ENCODE measurements at places on chromosomes 1 and 21. TPM values are rescaled to one million over a fixed set of nuclear protein-coding genes. Genes with fewer than 3 reads are reported as not detected.

DNA sequence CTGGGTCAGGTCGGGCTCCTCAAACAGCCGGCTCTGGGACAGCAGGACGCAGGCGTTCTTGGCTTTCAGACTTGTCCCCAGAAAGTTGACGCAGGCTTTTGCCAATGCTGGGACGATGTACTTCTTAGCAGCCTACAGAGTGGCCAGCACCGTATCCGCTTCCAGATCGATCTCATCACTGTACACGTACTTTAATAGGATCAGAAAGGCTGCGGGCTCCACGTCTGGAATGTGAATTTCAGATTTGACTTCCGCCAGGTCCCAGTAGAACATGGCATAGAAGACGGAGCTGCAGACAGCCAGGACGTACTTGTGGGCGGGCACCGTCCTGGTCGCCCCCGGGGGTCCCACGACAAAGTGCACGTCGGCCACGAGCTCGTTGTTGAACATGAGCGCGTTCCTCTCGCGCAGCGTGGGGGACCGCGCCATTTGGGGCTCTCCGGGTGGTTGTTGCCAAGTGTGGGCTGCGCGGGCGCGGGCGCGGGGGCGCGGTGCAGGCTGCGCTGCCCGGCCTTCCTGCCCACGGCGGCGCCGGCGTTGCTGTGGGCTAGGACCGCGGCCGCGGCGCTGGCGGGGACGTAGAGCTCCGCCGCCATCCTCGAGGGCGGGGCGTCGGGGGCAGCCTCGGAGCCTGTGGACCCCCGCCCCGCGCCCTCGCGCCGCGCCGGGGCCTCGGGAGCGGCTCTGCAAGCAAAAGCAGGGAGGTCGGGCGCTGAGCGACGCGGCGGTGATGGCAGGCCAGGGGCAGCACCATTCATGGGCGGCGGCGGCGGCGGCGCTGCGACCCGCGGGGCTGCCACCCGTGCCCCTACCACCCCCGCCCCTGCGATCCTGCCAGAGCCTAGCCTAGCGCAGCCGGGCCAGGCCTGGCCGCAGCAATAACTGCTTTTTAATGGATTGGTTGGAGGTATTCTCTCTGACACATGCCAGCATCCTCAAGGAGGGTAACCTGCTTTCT lies 10.6 kb downstream of the CNR2 start:
- peaks cover 55% of the 10 kb centered on the region for H3K27me3 ChIP-seq
- H3K4me3 ChIP-seq: no peak overlapping the region
- no peak overlapping the region for H3K27ac ChIP-seq

- H3K4me1 ChIP-seq: no peaks in the 10 kb centered on the region
- H3K4me3 ChIP-seq: no peak overlapping the region
- H3K27me3 ChIP-seq: peaks cover 1% of the 10 kb centered on the region
- no peak for DNase-seq
- no peaks in the 10 kb centered on the region for H3K36me3 ChIP-seq
These were observed 62.3 kb downstream of the CCDC185 start for GRCh38 chr1:223455470-223455869.

DNA sequence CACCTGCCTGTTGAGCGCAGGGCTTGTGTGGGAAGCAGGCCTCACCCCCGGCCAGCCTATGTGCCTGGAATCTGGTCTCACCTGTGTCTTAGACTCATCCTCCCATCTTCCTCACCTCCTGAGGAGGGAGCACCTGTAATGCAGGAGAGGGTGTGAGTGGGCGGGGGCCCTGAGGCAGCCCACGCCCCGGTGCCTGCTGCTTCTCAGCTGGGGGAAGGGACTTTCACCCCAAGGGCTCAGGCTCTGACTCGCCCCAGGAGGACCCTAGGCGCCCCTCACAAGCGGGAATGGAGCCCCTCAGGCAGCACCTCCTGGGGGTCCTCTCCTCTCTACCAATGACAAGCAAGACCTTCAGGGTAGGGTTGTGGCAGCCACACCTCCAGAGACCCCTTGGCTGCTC lies 6.7 kb upstream of the ZNF670 start:
- no peak for DNase-seq
- H3K36me3 ChIP-seq: peaks cover 2% of the 10 kb centered on the region
- H3K27me3 ChIP-seq: peaks cover 6% of the 10 kb centered on the region
- H3K4me1 ChIP-seq: no peaks in the 10 kb centered on the region
- H3K27ac ChIP-seq: no peak overlapping the region

- no peaks in the 10 kb centered on the region for H3K4me1 ChIP-seq
- H3K27ac ChIP-seq: no peak overlapping the region
- H3K27me3 ChIP-seq: peaks cover 10% of the 10 kb centered on the region
- no peak overlapping the region for H3K4me3 ChIP-seq
- DNase-seq: no peak
These were observed 112.8 kb upstream of the SLC35F3 start for GRCh38 chr1:233791721-233792120.

Gene PLA2G5
- total RNA-seq: not detected
